IPS DF 19.7 (cell line): ENCODE measurements at places on chromosomes 11 and 22.

DNA sequence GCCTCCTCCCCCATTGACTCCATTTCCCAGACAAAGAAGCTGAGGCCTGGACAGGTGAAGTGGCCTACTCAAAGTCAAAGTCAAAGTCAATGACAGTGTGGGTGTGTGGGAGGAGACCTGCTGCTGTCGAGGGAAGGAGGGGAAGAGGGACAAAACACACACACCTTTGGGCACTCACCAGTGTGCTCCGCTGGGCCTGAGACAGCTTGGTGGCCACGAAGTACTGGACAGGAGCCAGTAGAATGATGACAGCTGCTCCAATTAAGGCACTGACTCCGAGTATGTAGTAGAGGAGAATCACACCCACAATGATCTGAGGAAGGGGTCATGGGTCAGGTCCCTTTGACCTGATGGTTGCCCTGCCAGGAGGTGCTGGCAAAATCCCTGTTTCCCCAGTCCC is 33.6 kb downstream of the ABCC8 start:
- no peak for DNase-seq

DNA sequence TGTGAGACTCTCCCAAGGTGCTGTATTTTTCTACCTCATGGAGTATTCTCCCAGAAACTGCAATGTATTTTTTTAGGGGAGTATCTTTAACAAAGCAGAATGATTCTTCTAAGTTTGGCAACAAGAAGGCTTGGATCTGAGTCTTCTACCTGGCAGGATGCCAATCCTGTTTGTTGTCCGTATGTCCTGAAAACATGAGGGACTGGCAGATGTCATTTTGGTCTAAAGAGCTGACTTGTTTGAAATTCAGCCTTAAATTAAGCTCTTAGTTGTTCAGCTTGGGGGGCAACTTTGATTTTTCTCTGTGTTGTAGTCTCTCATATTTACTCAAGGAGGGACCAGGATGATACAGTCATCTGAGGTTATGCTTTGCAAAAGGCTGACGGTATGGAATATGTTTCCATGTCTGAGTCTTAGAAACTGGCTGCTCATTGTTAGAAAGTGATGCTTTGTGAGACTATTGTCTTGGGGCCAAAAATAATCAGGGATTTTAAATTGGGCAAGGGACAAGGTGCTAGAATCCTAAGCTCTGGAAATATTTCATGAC is 9.3 kb downstream of the MRPL16 start:
- no peak for DNase-seq

DNA sequence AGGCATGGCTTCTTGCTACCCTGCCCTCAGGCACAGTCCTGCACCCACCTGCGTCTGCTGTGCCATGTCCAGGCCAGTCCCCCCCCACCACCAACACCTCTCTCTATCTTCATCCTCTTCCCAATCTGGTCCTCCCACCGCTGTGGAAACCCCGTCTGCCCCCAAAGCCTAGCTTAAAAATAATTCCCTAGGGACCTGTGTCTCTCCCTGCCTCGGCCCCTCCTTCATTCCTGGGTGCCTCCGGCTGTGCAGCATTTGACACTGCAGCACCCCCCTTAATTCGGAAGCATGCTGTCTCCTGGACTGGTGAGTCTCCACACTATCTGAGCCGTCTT is 2.5 kb upstream of the ASCL2 start:
- no peak for DNase-seq

- no peak for DNase-seq
Measured at GRCh38 chr11:122032317-122032716, 83.7 kb downstream of the BLID start.
